Left renal pelvis (tissue), 4 donors: ENCODE measurements at places on chromosomes 4 and X.
A peak's percentile ranks its signal among the peaks of the same experiment; 100 is the strongest.

GRCh38 chrX:22278375-22278774, 5.7 kb downstream of the CBLL2 start:
- DNase-seq: no peak

GRCh38 chrX:74449937-74450330, 28.6 kb downstream of the SLC16A2 start:
- no peak for DNase-seq

GRCh38 chr4:142324572-142324971, 521.5 kb downstream of the INPP4B start:
- no peak for DNase-seq

- DNase-seq: no peak
Measured at GRCh38 chr4:112288455-112288854, 2.8 kb upstream of the TIFA start.

GRCh38 chrX:26562156-26562555, 346.2 kb downstream of the MAGEB5 start:
- DNase-seq: no peak

GRCh38 chr4:176011529-176011928, 54.1 kb upstream of the WDR17 start:
- DNase-seq: no peak

- DNase-seq: no peak
Measured at GRCh38 chr4:97587912-97588311, 555.4 kb downstream of the STPG2 start.

DNA sequence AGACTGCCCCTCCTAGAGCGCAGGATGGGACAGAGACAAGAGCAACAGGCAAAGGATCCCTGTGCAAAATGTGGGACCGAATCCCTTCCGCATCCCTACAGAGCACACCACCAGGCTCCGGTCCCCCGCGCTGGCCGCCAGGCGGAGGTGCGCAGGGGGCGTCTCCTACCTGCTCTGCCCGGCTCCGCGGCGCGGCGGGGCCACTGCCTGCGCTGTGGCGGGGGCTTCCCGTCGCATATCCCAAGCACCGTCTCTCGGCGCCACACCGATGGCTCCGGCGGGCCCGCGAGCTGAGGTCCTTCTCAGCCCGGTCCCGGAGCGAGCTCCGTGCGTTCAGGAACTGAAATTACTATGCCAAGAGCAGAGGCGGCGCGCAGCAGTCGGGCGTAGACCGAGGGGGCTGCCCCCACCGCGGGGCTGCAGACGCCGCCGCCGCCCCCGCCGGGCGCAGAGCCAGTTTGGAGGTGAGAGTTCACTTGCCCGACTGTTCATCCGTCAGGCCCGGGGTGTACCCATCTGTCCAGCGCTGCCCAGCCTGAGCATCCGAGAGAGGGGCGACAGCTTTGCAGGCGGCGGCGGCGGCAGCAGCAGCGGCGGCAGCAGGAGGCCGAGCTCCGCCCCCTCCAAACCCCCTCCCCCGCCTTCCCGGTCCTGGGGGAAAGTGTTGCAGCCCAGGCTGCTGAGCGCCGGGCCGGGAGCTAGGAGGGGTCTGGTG, at the start of gene GPRIN3:
GPRIN3 (minus strand) TSS at position 355 of the 715 bp plus-strand sequence. CDS start 57,690 bp downstream, outside the sequence.
- DNase-seq: no peak

DNA sequence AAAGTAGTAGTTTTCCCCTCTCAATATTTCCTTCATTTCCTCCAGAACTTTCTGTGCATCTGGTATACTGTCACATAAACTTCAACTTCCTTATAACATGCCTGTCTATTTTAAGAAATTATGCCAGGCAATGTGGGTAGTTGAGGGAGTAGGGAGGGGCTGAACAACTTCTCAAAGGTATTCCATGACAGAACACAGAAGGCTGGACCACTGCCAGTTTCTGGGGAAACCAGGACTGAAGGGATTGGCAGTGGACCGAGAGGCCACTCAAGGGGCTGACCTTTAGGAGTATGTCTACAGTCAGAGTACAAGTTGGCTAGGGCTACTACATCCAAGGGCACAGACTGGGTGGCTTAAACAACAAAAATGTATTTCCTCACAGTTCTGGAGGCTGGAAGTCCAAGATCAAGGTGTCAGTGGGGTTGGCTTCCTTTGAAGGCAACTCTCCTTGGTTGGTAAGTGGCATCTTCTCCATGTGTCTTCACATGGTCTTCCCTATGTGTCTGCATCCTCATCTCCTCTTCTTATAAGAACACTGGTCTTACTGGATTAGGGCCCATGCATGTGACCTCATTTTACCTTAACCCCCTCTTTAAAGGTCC, 6.9 kb downstream of the SH3RF1 start:
- no peak for DNase-seq

DNA sequence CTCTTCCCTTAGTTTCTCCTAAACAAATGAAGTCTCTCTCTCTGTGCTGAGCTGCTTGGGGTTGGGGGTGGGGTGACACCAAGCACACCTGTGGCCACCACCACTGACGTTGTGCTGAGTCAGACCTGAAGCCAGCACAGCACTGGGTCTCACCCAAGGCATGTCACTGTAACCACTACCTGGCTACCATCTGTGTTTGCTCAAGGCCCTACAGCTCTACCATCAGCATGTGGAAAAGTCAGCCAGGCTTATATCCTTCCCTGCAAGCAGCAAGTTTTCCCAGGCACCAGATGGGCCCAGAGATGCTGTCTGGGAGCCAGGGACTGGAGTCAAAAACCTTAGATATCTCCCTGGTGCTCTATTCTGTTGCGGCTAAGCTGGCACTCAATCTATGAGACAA, 6.9 kb downstream of the CXCL10 start:
- DNase-seq: no peak

DNA sequence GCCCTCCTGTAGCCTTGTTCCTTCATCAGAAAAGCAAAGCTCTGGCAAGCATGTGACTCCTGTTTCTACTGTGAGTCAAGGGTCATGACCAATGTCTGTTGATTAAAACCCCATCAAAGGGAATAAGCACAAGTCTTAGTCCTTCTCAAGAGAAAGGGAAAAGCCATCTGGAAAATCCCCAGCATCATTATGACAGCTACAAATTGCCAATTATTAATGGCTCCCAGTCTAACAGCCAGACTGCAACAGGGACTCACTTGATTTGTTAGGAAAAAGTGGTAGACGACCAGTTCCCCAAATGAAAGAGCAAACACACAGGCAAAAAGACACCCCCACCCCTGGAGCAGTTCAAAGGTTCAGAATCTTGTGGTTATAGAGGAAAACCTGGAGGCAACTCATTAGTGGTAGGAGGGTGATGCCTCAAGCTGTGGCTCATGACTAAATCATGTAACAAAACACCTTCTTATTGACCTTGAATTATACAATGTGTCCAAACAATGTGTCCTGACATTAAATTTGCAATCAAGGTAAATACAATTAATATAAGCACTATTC, 315.7 kb downstream of the HNRNPD start:
- DNase-seq: no peak

DNA sequence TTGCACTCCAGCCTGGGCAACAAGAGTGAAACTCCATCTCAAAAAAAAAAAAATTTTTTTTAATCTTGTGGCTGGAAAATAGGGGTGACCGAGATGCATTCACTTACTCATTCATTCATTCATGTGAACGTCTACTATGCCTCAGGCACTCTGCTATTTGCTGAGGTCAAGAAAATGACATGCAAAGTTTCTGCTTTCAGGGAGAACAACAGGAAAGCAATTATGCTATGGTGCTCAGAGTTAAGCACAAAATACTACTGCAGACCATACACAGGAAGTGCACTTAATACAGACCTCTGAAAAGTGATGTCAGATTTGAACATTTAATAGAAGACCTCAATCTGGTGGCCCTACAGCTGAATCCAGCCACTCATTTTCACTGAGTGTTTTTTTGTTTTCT, 59.6 kb upstream of the DUSP21 start:
- no peak for DNase-seq

DNA sequence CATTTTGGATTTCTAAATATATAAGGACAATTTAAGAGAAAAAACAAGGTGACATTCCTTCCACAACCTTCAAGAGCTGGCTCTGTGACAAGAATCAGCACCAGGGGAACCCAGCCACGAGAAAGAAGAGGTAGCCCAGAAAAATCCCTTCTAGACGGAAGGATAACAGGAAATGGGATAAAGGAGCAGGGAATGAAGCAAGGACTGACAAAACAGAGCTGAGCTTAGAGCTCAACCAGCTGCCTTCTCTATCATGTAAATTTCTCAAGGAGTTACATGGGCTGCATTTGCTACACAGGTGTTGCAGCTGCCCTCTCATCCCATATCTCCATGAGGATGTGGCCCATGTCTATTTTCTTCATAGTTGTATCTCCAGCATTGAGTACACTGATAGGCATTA, 154.2 kb upstream of the PRDX4 start:
- no peak for DNase-seq

GRCh38 chr4:184472614-184473498, 1.5 kb downstream of the IRF2 start:
- DNase-seq: peak; percentile 55

DNA sequence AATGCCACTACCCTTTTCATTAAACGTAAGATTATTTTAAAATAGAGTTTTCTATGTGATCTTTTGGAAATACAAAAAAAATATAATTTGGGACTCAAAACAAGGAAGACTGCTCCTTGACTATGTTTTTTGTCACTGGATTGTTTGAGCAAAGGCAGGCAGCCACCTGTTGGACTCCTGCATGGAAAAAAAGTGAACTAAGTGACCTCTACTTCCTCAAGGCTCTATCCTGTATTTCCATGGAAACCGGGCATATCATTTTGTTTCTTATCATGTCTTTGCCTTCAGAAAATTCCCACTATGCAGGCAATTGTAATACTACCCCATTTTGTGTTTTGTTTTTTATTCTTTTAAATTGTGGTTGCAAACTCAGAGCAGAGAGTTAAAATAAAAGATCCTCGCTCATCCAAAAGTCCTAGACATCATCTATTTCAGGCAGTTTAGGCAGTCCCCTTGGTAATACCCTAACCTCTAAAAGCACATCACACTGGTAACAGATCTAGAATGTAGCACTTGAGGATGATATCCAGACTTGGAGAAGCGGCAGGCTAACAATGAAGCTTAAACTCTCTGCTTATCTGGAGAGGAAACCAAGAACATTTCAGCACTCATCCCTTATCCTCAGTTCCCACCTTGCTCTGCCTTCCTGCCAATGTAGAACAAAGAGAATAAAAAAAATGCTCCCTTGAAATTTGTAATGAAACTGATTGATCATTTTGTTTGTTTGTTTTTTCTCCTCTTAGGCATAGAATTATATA, 165.7 kb downstream of the BANK1 start:
- DNase-seq: no peak

DNA sequence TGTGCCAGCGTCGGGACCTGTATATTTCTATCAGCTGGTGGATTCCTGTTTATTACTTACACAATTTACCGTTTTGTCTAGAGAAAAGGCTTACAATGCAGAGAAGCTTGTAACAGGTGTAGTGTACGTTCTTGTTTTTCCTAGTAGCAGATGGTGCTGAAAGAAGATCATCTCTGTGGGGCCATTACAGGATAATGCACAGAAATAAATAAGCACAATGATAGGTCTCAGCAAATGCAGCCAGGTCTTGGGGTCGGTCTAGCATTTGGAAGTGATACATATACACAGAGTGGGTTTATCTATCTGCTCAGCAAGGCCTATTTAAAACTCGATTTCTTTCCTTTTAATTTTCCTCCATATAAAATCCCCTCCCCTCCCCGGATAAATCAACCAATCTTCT, 180.9 kb upstream of the LCORL start:
- DNase-seq: no peak

GRCh38 chr4:39046249-39046648, 14.0 kb upstream of the TMEM156 start:
- no peak for DNase-seq

DNA sequence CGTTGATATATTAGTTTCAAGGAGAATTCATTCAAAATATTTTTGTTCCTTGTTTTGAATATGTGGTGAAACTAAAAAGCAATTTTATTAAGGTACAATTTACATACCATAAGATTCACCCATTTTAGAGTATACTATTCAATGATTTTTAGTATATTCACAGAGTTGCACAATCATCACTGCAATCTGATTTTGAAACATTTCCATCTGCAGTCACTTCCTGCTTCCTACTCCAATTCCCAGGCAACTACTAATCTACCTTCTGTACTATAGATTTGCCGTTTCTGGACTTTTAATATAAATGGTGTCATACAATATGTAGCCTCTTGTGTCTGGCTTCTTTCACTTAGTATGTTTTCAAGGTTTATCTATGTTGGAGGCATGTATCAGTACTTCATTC, 71.3 kb downstream of the SLC9A7 start:
- DNase-seq: no peak

DNA sequence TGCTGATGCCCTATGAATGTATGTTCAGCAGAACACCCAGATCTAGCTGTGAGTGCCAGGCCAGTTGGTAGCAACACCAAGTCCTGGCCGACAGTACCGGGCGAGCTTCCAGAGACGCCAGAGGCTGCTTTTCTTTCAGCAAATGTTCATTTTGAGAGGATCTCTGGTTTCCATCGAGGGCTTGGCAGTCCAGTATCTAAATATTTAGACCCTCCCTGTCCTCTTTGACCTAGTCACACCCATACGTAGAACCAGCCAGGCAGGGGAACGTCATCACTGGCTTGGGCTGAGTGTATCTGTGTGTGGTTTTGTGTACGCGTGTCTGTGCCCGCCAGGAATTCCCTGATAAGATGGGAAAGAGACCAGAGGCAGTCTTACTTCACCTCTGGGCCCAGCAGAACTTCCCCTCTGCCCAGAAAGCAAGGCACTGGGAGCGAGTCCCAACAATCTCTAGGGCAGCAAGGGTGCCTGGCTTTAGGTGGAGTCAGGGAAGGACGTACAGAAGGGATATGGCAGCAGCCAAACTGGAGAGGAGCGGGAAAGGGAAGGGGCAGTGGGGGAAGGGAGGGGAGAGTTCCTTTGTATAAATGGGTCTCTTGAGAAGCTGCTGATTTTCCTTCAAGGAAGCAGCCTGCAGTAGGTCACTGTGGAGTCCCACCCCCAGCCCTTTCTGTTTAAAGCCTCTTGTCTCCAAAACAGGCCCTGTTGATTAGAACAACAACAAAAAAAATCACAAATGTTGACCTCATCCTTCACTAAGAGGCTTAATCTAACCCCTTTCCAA, 15.0 kb upstream of the ELF4 start:
- DNase-seq: no peak

DNA sequence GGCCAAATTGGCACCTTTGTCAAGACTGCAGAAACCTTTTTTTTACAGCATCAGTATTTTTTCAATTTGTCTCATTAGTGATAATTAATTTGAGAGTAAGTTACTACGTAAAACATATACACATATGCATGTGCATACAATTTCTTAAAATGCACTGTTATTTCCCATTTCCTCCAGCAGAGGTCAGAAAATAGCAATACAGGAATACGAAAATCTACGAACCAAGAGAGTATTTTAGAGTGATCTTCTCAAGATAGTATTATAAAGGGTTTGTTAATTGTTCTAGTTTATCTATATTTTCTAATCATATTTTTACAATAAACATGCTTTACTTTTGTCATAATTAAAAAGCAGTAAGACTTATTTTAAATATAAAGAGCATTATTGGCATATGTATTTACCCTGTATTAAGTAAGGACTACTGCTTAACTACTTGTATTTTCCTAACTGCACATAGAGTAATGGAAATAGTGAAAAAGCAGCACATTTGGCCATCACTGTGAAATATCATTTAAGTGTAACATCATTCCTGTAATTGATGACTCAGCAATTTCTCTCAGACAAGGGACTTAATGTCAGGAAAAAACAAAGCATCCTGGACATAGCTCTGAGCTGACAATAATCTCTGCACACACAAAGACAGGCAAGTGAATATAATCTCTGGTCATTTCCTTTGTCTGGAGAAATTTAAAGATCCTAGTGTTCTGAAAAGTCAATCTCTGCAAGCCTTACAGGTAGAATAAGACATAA, 45.6 kb downstream of the MAOB start:
- DNase-seq: no peak
